ENCODE measurements at places on chromosomes 13 and 19. TPM values are rescaled to one million over a fixed set of nuclear protein-coding genes. Genes with fewer than 3 reads are reported as not detected.

Gene KIR3DL2
- total RNA-seq = not detected

Gene SYT5
- total RNA-seq = 0.35 TPM

Gene VSIG10L
- total RNA-seq = 10.3 TPM

Gene SLC25A23
- total RNA-seq = 54.0 TPM

Gene GRIK5
- total RNA-seq = 42.9 TPM

- DNase-seq = no peak
- H3K4me1 ChIP-seq = peaks cover 3% of the 10 kb centered on the region
- H3K27ac ChIP-seq = peak overlapping the region; percentile 97
- peak overlapping the region; percentile 60 for H3K4me3 ChIP-seq
Observed at GRCh38 chr19:43596842-43597461, 557 bp downstream of the ZNF576 start.

Gene BABAM1
- total RNA-seq = 127 TPM

GRCh38 chr13:25179011-25179410 lies 6.9 kb upstream of the AMER2 start:
- H3K36me3 ChIP-seq = no peaks in the 10 kb centered on the region
- DNase-seq = no peak
- H3K27me3 ChIP-seq = 0 out of 2 replicates have a peak, but pooled peaks cover 3% of the 10 kb centered on the region
- H3K4me3 ChIP-seq = no peak overlapping the region

DNA sequence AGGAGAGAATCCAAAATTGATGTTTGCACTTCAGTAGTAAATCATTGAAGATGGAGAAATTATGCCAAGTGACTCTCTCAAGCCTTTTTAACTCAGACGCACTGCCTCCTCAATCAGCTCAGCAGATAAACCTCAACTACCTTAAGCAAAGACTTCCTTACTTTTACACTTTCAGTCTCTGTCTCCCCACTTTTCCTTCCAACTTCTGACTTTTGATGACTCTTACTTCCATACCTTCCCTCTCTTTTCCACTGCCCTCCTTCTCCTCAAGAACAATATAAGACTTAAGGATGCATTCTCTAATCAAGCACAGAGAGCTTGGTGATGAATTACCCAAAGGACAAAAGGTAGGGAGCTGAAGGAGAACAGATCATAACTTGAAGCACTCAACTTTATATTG lies 4.8 kb upstream of the DACH1 start:
- H3K4me1 ChIP-seq = peaks cover 4% of the 10 kb centered on the region
- H3K36me3 ChIP-seq = no peaks in the 10 kb centered on the region
- DNase-seq = no peak
- no peak overlapping the region for H3K4me3 ChIP-seq
- no peak overlapping the region for H3K27ac ChIP-seq

GRCh38 chr13:111879719-111880118 lies 187.2 kb upstream of the SOX1 start:
- no peaks in the 10 kb centered on the region for H3K36me3 ChIP-seq
- no peak for DNase-seq
- H3K4me3 ChIP-seq = no peak overlapping the region
- no peaks in the 10 kb centered on the region for H3K4me1 ChIP-seq
- no peak overlapping the region for H3K27ac ChIP-seq
- no peaks in the 10 kb centered on the region for H3K27me3 ChIP-seq

Gene ZNF256
- 14.2 TPM for total RNA-seq

DNA sequence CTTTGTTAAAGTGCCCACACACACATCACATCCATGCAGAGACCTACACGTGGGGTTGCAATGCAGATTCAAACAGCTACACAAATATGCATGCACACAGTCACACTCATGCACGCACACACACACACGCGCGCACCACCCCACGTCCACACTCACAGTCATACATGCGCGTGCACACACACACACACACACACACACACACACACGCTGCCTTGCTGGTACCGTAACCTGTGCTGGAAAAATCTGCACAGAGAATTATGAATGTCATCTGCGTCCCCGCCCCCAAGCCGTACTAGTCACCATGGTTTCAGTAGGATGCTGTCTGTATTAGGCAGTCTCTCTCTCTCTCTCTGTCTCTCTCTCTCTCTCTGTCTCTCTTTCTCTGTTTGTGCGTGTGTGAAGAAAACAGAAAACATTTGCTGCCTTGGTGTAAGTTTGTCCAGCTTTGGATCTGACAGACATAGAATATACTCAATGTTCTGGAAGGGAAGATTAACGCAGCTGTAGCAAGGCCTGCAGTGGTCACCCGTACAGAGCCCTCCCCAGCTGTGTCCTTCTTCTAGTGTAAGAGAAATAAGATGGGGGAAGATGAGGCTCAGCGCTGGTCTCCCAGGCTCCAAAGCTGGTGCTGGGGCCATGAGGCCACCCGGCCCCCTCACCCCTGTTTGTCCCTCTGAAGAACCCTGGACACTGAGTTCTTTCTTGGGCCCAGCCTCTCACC lies 26.4 kb upstream of the DPP9 start:
- no peaks in the 10 kb centered on the region for H3K4me1 ChIP-seq
- no peaks in the 10 kb centered on the region for H3K36me3 ChIP-seq
- no peaks in the 10 kb centered on the region for H3K27me3 ChIP-seq
- DNase-seq = no peak
- no peak overlapping the region for H3K27ac ChIP-seq

Gene CYP2S1
- total RNA-seq = 267 TPM

GRCh38 chr19:7502552-7502951 lies 13.4 kb upstream of the ZNF358 start:
- no peaks in the 10 kb centered on the region for H3K36me3 ChIP-seq
- no peak overlapping the region for H3K27ac ChIP-seq
- H3K4me3 ChIP-seq = no peak overlapping the region
- H3K4me1 ChIP-seq = peaks cover 11% of the 10 kb centered on the region
- H3K27me3 ChIP-seq = peaks cover 33% of the 10 kb centered on the region
- no peak for DNase-seq

- no peaks in the 10 kb centered on the region for H3K36me3 ChIP-seq
- H3K27ac ChIP-seq = no peak overlapping the region
- no peaks in the 10 kb centered on the region for H3K27me3 ChIP-seq
- no peak overlapping the region for H3K4me3 ChIP-seq
Observed at GRCh38 chr19:7104747-7105447, 35.4 kb downstream of the ZNF557 start.

- no peaks in the 10 kb centered on the region for H3K36me3 ChIP-seq
- H3K4me1 ChIP-seq = peaks cover 19% of the 10 kb centered on the region
- H3K27ac ChIP-seq = no peak overlapping the region
- peaks cover 3% of the 10 kb centered on the region for H3K27me3 ChIP-seq
Observed at GRCh38 chr19:29664753-29665214, 477 bp upstream of the PLEKHF1 start.

Gene TNFSF9
- 1.7 TPM for total RNA-seq

GRCh38 chr19:3761382-3762129 lies at the start of gene APBA3:
TSS of gene APBA3 (minus strand) at chr19:3761692. CDS start at chr19:3760264, 1,428 bp downstream.
- DNase-seq = peak; percentile 99
- H3K27me3 ChIP-seq = no peaks in the 10 kb centered on the region
- H3K27ac ChIP-seq = peak within 1 kb of the TSS; percentile 85
- H3K36me3 ChIP-seq = no peaks in the 10 kb centered on the region

DNA sequence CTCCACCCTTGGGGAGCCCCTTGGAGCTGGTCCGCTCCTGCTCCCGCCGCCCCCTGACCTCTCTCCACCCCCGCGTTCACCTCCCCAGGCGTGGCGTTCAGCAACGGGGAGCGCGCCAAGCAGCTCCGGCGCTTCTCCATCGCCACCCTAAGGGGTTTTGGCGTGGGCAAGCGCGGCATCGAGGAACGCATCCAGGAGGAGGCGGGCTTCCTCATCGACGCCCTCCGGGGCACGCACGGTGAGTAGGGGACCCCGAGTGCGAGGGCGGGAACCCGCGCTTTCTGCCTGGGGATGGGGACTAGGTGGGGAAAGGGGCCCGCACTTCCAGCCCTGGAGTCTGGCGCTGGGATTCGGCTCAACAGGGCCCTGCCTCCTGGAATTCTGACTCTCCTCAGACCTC lies 1.7 kb downstream of the CYP2A13 start:
- DNase-seq = peak; percentile 75
- H3K27ac ChIP-seq = no peak overlapping the region
- peaks cover 25% of the 10 kb centered on the region for H3K27me3 ChIP-seq
- no peaks in the 10 kb centered on the region for H3K36me3 ChIP-seq
- H3K4me1 ChIP-seq = no peaks in the 10 kb centered on the region
- H3K4me3 ChIP-seq = peak overlapping the region; percentile 33

DNA sequence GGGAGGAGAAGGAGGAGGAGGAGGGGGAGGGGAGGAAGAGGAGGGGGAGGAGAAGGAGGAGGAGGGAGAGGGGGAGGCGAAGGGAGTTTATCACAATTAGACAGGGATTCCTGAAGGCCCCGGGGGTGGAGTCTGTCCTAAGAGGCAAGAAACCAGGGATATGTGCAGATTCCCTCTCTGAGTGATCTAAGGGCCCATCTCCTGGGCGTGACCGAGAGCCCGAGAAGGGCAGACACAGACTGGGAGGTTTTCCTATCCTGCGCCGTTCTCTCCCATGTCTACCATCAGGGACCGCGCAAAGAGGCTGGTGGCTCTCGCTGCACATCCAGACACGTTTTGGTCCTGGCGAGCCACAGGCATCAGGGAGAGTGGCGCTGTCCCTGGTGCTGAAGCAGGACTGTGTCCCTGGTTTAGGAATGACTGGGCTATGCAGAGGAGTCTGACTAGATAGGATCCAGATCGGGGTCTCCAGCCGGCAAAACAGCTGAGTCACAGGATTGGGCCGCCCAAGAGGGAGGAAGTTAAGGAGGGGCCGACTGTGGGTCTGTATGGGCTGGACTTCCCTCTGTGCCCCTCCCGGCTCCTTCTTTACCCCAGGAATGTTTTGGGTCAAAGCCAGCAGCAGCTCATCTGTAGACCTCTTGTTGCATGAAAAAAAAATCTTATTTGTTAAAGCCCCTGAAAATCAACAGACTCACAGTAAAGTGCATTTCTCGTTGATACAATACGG lies 17.9 kb upstream of the ZNF175 start:
- H3K4me3 ChIP-seq = no peak overlapping the region
- H3K36me3 ChIP-seq = no peaks in the 10 kb centered on the region
- peak; percentile 82 for DNase-seq
- H3K27ac ChIP-seq = no peak overlapping the region

GRCh38 chr13:113616991-113617749 lies 32.6 kb downstream of the TFDP1 start:
- H3K27ac ChIP-seq = peak overlapping the region; percentile 65
- no peak overlapping the region for H3K4me3 ChIP-seq
- no peaks in the 10 kb centered on the region for H3K36me3 ChIP-seq
- peaks cover 14% of the 10 kb centered on the region for H3K4me1 ChIP-seq
- DNase-seq = no peak

DNA sequence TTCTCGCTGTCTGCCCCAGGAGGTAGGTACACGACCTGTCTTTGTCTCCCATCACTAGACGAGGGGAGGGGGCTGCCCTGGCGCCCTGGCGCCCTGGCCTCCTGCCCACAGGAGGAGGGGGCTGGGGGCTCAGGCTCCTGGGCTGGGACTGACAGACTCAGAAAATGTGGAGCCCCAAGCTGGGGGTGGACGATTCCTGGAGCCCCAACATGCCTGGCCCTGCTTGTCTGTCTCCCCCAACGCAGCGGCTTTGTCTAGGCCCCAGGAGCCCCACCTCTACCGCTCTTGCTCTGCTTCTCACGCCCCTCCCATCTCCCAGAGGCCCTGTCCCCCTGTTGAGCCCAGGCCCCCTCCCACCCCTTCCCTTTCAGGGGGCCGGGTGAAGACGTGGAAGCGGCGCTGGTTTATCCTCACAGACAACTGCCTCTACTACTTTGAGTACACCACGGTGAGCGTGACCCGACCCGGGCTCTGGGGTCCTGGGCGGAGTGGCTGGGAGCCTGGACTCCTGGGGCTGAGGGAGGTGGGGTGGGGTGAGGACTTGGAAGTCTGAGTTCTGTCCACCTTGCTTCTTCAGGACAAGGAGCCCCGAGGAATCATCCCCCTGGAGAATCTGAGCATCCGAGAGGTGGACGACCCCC lies 8.6 kb downstream of the CYTH2 start:
- no peak overlapping the region for H3K4me3 ChIP-seq
- H3K27ac ChIP-seq = no peak overlapping the region
- DNase-seq = no peak
- H3K36me3 ChIP-seq = peaks cover 65% of the 10 kb centered on the region

Gene ADM5
- total RNA-seq = 2.6 TPM

- no peaks in the 10 kb centered on the region for H3K4me1 ChIP-seq
- no peaks in the 10 kb centered on the region for H3K27me3 ChIP-seq
- DNase-seq = no peak
- H3K4me3 ChIP-seq = no peak overlapping the region
- H3K27ac ChIP-seq = no peak overlapping the region
Observed at GRCh38 chr13:66353664-66354063, 876.5 kb downstream of the PCDH9 start.

- H3K4me3 ChIP-seq = peak overlapping the region; percentile 87
- H3K27me3 ChIP-seq = no peaks in the 10 kb centered on the region
- no peak for DNase-seq
- peak overlapping the region; percentile 92 for H3K27ac ChIP-seq
Observed at GRCh38 chr19:29211562-29212355, 1.2 kb downstream of the UQCRFS1 start.

- H3K4me1 ChIP-seq = no peaks in the 10 kb centered on the region
- no peak overlapping the region for H3K4me3 ChIP-seq
- no peak for DNase-seq
- H3K36me3 ChIP-seq = no peaks in the 10 kb centered on the region
- H3K27ac ChIP-seq = no peak overlapping the region
Observed at GRCh38 chr19:30064771-30065494, 122.9 kb downstream of the URI1 start.

Measured in H1 (cell line).